ENCODE measurements at places on chromosomes 3 and 15.

DNA sequence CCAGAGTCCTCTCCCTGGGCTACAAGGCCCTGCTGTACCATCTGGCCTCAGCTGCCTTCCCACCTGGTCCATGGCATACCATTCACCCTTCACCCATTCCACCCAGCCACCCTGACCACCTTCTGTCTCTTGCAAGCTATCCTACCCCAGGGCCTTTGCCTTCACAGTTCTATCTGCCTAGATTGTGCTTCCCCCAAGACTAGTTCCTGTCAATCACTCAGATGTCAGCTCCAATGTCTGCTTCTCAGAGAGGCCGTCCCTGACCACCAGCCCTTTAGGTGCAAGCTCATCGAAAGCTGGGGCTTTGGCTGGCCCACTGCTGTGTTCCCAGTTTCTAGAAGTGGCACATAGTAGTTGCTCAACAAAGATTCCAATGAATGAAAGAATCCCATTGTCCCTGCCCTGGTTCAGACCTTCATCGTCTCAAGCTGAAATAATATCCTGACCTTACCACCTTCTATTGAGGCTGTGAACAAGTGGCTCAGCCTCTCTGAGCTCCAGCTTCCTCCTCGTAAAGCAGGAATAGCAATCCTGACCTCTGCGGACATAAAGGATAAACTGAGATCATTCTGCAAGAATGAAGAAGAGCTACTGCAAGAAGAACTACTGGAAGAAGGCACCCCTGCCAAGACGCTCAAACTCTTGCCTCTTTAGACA is 15.8 kb downstream of the EFCAB12 start:
- no peak for DNase-seq

GRCh38 chr3:82875401-82875800 is 1114.0 kb upstream of the GBE1 start:
- no peak for DNase-seq

GRCh38 chr3:186990277-186990676 is 60.0 kb downstream of the ST6GAL1 start:
- DNase-seq: no peak

DNA sequence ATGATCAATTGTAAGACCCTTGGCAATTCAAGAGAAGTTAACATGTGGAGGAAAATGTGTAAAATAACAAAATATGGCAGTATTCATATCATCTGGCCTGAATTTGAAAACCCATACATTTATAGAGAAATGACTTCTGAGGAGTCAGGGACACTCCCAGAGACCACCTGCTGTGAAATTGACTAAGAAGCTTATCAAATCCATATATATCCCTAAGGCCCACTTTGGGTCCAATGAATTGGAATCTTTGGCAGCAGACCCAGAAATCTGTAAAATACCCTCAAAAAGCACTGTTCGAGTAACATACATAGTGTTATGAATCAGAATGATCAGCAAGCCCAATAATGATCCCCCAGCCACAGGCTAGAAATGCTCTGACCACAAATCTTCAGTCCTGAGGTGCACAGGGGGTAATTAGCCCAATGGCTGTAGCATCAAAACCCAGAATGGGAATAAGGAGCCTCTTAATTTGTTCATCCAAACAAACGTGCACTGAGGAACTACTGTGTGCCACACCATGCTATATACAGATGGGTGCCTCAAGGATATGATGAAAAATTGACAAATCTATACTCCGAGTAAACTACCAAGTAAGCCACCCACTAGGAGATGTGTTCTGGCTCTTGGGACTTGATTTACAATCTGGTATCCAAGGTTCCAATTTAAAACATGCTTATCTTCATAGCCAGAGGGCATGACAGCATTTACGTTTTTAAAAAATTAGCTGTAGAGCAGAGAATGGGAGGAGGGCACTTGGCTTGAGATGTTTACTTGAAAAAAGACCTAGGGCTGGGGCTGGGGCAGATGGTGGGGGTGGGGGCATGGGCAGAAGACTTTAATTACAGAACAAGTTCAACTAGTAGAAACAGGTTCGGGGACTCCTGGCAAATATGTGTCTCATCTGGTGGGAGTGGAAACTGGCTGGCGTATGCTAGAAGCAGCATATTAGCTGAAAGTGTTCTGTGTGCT is 9.1 kb upstream of the ARHGEF3 start:
- no peak for DNase-seq

- no peak for DNase-seq
Observed at GRCh38 chr15:68418611-68419161, 13.3 kb downstream of the ITGA11 start.

DNA sequence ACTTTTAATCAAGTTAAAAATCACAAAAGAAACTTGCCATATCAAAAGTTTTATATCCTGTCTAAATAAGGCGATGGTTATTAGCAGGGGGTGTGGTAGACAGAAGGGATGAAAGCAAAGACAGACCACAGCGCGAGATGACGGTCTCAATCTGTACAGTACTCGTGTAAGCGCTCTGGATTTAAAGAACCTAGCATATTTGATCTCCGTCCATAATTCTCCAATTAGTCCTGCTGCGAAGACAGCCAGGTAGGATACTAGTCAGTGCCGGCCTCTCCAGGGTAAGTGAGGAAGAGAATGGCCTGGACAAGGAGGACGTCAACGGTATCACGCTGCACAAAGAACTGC is 701 bp downstream of the SGO1 start:
- DNase-seq: no peak

- no peak for DNase-seq
Observed at GRCh38 chr3:114308830-114309229, 15.0 kb downstream of the TIGIT start.

GRCh38 chr3:5115506-5116162 is 6.5 kb upstream of the ARL8B start:
- DNase-seq: no peak

- DNase-seq: no peak
Observed at GRCh38 chr3:124599147-124599765, 131.0 kb upstream of the UMPS start.

GRCh38 chr3:149019580-149019979 is 28.2 kb downstream of the GYG1 start:
- DNase-seq: no peak

DNA sequence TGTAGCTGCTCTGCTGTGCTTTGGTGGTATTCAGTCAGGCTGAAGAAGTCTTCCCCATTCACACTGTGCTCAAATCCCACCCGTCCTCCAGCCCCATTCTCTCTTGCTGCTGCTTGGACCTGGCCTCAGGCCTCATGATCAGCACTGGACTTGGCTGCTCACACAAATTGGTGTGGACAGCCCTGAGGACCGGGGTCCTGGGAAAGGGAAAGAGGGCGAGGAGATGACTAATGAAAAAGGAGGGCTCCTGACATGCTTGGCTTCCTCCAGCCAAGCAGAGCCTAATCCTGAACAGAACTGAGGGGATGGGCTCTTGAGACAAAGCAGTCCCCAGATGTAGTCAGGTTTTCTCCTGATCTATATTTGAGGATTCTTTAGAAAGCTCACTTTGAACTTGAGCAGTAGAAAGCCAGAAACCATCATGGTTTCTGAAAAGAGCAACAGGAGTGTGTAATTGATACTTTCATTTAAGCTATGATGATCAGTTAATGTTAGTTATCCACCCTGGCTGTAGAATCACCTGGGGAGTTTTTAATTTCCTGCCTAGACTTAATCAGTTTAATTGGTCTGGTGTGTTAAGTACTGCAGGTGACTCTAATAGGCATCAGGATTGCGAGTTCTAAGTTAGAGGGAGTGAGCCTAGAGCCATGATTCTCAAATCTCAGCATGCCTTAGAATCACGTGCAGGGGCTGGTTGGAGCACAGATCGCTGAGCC is 79.4 kb upstream of the THBS1 start:
- no peak for DNase-seq

GRCh38 chr15:60661080-60661645 is 182.2 kb upstream of the ICE2 start:
- DNase-seq: no peak

DNA sequence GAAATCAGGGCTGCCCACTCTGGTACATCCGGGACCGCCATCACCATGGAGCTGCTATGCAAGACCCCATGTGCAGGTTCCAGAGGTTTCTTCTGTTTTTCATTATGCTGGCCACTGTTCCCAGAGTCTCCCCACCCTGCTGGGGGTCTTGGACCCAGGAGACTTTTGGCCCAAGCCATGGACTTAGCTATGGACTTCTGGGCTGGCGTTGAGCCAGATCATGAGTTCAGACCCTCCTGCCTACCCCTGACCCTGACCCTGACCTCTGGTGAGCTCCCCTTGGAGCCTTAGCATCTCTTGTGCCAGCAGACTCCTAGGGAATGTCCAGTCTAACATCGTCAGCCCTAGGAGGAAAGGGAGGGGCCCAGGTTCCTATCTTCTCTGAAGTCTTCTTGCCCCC is 25.3 kb downstream of the SLC28A1 start:
- no peak for DNase-seq

DNA sequence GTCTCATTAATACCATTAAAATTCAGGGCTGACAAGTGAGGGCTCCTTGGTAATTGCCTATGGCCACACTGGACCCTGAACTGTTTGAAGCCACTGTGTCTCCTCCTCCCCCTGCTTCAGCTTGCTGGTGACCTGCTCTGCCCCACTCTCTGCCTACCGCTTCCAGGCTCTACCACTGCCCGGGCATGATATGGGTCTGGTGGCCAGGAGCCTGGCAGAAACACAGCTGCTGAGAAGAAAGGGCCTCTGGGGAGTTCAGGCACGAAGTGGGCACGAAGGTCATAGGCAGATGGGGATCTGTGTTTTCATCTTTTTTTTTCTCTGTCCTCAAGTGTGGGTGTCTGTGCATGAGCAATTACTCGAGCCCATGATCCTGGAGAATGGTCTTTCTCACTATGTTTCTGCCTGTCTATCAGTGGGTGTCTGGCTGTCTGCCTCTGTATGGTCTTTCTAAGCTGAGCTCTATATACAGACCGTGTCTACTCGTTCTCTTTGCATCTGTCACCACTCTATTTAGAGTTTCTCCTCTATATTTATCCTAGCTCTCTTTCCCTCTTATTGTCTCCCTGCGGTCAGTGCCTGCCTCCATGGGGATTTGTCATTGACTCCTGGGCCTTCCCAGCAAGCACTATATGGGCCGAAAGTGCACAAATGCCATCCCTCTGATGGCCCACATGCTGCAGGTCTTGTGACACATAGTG is 42.1 kb upstream of the EPHB1 start:
- DNase-seq: no peak

DNA sequence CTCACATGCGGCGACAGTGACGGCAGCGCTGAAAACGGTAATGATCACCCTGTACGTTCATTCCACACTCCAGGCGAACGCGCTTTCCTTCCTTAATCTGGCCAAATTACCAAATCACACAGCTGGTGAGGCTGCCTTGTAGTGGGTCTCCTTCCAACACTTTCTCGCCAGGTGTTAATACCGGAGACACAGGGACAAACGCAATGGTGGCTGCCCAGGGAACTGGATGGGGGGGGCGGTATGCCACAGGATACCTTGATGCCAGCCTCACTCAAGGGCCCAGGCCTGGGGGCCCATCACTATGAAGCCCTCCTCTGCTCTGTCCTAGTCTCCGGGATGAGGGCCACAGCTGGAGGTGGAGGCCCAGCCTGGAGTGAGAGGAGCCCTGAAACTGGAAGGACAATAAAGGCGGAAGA is 1.4 kb upstream of the CAMK2N2 start:
- DNase-seq: no peak

- DNase-seq: peak; percentile 60
Observed at GRCh38 chr15:41870689-41871081, 23.2 kb downstream of the SPTBN5 start.

GRCh38 chr3:66481071-66482017 is 19.5 kb downstream of the LRIG1 start:
- no peak for DNase-seq

Data from Panc1 (cell line).